ENCODE measurements at places on chromosomes 13 and 19. TPM values are rescaled to one million over a fixed set of nuclear protein-coding genes. Genes with fewer than 3 reads are reported as not detected.

- DNase-seq, result no peak
These were observed 53.3 kb downstream of the PARP4 start for GRCh38 chr13:24459234-24459633.

DNA sequence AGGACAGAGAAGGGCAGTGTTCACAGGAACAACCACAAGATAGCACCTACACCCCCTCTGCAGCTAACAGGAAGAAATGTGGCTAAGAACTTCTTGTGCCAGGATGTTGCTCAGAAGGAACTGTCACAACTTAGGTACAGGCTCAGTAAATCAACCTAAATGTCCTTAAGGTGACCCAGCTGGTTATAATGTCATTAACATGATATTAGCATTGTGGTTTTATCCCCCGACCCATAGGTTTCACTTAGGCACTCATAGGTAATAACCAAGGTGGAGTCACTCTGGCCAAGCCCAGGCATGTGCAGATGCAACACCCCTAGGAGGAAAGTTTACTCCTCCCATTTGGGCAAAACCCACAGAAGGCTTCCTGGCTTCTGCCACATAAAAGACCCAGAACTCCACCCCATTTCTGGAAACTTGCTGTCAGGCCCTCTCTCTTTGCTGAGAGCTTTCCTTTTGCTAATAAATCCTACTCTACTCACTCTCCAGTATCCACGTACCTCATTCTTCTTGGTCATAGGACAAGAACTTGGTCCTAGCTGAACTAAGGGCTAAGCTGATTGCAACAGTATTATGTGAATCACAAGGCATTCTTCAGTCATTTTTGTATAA lies 951.3 kb downstream of the SLITRK5 start:
- DNase-seq, result no peak

GRCh38 chr13:90552702-90553101 lies 794.8 kb upstream of the MIR17HG start:
- DNase-seq, result no peak

DNA sequence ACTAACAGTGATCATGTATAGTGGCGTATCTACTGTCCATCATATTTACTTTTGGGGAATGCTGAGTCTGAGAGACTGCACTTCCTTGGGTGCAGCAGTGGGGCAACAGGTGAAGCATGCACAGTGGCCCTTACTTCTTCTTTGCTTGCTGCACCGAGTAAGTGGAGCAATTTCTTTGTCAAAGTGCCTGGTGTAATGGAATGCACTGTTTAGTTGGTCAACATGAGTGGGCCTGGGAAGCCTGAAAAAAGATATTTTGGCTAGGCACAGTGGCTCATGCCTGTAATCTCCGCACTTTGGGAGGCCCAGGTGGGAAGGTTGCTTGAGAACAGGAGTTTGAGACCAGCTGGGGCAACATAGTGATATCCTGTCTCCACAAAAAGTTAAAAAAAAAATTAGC lies 94.9 kb downstream of the OLFM4 start:
- DNase-seq, result no peak

GRCh38 chr19:661427-662196 lies 1.4 kb downstream of the RNF126 start:
- DNase-seq, result no peak

GRCh38 chr19:12247644-12248222 lies 47.0 kb downstream of the ZNF44 start:
- DNase-seq, result no peak

DNA sequence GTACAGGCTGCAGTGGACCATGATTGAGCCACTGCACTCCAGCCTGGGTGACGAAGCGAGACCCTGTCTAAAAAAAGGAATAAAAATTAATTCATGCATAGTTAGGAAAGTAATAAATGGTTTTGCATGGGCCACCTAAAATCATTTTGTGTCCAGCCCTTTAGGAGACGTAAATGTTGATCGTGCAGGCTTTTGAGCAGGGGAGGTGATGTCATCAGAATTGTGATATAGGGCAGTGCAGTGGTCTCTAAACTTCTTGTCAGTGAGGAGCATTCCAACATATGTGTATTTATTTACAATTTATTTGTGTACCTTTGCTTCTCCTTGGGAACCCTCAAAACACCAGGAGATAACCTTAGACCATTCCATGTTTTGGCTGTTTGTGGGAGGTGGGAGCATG lies 3.0 kb downstream of the SMARCA4 start:
- no peak for DNase-seq

Gene TEKTIP1
- 0.79 TPM for polyA plus RNA-seq

- no peak for DNase-seq
These were observed 29.9 kb downstream of the LAIR2 start for GRCh38 chr19:54532528-54532927.

GRCh38 chr19:1780272-1780958 lies 27.1 kb downstream of the ONECUT3 start:
- no peak for DNase-seq

DNA sequence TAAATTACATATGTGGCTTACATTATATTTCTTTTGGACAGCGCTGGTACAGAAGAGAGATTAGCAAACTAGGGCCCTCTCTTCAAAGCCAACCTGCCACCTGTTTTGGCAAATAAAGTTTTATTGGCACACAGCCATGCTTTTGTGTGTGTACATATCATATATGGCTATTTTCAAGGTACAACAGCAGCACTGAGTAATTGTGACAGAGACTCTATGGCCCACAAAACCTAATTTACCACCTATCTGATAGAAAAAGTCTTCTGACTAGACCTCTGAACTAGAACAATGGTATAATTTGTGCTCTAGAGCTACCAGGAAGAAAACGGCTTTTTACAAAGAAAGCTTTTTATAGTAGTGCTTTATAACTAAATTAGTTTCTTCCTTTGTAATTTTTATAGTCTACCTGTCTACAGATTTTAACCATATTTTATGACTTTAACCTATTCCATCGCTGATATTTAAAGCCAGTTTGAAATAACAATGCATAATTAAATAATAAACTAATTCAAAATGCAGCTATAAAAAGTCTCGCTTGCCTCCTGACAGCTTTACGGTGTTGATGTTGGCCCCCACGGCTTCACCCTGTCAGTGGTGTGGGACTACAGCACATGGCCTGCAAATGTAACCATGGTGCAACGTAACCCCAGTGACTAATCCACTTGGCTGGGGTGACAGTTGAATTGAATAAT lies 17.7 kb upstream of the DPY19L3 start:
- no peak for DNase-seq

DNA sequence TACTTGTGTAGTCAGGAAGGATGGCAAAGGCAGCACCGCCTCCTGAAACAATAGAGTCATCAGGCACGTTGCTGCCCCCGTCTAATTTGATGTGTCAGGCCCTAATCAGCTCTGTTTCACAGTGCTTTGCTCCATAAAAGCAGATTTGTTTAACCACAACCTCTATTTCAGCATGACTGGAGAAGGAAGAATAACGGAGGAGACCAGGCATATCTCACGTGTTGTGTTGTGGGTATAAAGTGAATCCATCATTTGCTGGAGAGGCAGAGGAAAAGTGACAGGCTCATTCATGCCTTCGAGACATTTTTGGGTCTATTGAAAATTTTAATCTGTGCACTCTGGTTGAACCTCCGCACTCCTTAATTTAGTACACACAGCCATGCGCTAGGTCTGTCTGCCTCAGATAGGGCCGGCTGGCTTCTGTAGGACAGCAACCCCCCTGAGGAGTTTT lies 940.4 kb upstream of the SLC10A2 start:
- DNase-seq, result no peak

DNA sequence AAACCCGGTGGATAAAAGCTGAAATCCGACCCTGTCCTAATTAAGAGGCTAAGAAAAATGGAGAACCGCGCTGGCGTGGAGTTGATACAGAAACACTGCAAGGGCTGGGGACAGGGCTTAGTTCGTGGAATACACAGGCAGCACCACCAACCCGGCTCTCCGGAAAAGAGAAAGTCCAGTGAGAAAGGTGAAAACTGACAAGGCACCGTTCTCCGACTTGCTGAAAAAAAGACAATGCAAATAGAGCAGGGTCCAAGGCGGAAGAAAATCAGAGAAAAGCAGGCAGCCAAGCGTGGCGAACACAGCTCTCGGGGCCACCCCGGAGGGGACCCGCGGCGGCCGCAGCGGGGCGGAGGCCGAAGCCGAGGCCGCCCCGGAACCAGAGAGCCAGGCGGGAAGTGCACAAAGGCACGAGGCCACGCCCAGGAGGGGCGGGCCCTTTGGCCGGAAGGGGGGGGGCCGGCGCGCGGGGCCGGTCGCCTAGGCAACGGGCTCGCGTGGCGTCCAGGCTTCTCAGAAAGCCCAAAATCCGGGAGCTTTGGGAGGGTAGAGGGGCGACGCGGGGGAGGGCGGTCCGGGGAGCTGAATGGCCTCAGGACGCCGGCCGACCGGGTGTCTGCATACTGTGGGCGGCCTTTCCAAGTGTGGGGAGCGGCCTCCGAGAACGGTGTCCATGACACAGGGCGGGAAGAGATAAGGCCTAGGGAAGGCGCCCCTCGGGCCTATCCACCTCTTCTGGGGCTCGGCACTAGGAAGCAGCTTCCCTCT lies 1.2 kb upstream of the ING1 start:
- DNase-seq, result peak; percentile 74

GRCh38 chr13:106534639-106535551 lies 567 bp downstream of the EFNB2 start:
- no peak for DNase-seq

GRCh38 chr13:78701383-78701782 lies 42.4 kb upstream of the OBI1 start:
- no peak for DNase-seq

Gene CATSPERD
- not detected for polyA plus RNA-seq

Gene CCDC61
- polyA plus RNA-seq, result 19.6 TPM

GRCh38 chr13:32278426-32278825 lies 36.7 kb downstream of the ZAR1L start:
- no peak for DNase-seq

DNA sequence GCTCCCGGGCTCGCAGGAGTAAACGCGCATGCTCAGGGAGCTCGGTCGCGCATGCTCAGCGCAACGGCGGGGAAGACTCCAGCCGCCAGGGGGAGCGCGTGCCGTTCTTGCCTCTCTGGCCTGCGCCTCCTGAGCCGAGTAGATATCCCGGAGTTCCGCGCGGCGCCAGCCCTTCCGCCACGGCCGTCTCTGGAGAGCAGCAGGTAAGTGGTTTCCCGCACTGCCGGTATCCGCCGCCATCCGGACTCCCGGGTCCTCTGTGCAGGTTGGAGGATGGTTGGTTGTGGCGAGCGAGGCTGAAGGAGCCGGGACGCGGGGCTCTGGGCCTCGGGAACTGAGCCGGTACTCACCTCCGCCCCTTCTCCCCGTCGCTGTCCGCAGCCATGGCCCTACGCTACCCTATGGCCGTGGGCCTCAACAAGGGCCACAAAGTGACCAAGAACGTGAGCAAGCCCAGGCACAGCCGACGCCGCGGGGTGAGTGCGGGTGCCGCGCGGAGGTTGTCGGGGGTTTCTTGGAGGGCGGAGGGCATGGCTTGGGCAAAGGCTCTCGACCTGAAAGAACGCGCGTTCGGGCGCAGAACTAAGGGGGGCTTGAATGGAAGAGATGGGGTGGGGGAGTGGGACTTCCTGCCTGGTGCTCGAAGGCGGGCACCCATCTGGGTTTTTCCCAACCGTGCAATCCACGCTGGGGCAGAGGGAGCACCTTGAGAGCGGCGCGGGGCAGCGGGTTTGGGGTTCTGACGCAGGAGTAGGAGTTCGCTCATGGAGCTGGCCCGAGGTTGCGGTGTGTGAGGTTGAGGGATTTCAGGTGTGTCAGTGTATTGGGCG lies at the start of gene RPL36:
TSS of gene RPL36 (plus strand) at position 171 of the 830 bp plus-strand sequence. CDS start at position 384, 213 bp downstream.
- DNase-seq, result peak; percentile 93

- DNase-seq, result no peak
These were observed 53.7 kb upstream of the UQCRFS1 start for GRCh38 chr19:29266603-29267002.

Gene DMKN
- 17.5 TPM for polyA plus RNA-seq

GRCh38 chr19:48718711-48719231 lies 754 bp downstream of the MAMSTR start:
- DNase-seq, result no peak

All from urinary bladder (tissue), 4 donors.